ENCODE measurements at places on chromosomes 3 and 15.

DNA sequence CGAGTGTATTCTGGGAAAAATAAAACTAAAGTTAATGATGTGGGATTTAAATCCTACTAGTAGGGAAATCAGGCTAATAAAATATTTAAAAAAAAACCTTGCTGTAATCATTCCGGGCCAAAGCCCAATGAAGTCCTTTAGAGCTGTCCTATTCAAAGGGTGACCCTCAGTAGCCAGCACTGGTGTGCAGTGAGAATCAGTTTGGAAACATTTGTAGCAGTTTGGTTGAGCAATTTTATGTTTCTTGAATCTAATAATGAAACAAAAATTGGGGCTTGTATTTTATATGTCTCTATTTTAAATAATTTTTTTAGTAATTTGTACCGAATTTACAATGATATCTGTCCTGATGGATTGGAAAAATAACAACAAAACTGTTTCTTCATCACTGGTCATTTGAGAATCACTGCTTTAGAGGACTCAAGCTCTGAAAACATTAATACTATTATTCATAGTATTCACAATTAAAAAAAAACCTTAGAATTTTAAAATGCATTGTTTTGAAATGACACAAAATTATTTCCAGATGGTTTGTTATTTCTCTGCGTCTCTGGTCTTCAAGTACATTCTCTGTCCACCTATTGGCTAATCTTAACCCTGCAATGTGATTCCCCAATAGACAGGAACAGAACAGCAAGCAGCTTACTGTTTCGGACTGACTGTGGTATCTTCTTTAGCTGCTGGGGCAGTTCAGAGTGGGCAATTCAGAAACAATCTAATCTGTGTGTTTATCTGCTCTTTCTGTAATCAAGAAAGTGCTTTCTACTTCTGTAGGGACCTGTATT, 71.2 kb downstream of the OTOL1 start:
- DNase-seq: no peak

GRCh38 chr3:134406331-134407238, 32.3 kb upstream of the AMOTL2 start:
- peak; percentile 68 for DNase-seq

DNA sequence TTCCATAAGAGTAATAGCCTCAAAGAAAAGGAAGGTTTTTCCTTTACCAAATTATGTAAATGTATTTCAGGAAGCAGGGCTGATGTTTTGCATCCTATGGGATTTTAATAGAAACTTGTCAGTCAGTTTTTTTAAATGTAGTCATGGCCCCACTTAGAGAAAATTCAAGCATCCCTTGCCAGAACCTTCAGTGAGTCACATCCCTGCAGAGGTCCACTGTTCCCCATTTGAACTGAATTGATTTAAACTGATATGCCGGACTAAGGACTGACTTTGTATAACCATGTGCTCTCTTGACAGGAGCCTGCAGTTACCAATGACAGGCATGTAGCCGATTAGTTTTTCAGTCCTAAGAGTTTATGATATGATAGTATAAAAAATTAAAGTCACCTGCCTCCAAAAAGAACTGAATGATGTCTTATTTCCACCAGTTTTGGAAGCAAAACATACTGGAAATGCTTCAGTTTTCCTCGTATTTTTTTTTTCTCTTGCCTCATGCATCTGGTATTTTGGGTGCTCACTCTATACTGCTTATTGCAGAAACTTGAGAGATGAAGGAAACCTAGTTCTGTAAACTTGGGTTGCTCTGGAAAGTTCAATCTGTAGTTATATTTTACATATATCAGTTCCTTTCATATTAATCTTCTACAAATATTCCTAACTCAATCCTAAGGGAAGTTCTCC, 30.7 kb downstream of the LRTM1 start:
- no peak for DNase-seq

GRCh38 chr15:55546718-55547117, 38.7 kb upstream of the DNAAF4 start:
- no peak for DNase-seq

- no peak for DNase-seq
Measured at GRCh38 chr3:140010391-140010790, 75.4 kb downstream of the CLSTN2 start.

DNA sequence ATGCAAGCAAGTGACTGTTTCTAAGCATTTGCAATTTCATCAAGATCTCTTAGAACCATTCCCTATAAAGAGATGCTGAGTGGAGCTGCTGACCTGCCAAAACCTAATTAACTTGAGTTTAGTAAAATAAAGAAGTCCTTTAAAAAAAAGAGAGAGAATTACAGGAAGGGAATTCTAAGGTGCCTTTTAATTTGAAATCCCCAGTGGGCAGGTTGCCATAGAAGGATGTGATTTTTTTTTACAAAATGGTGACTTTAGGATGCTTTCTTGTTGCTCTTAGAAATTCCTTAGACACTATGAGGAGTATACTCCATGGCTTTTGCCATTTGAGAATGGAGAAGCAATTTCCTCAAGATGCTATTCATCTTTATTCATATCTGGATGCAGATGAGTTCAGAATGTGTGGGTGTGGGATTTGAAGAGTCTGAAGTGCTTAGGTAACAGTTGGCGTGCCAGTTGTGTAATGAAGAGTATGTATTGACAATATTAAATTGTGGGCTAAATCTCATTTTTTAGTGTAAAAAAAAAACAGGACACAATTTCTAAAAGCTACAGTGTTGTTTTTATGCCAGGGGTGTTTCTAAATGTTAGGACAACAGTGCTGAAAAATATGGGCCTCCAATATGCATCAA, 13.6 kb downstream of the LRRC3B start:
- DNase-seq: no peak

DNA sequence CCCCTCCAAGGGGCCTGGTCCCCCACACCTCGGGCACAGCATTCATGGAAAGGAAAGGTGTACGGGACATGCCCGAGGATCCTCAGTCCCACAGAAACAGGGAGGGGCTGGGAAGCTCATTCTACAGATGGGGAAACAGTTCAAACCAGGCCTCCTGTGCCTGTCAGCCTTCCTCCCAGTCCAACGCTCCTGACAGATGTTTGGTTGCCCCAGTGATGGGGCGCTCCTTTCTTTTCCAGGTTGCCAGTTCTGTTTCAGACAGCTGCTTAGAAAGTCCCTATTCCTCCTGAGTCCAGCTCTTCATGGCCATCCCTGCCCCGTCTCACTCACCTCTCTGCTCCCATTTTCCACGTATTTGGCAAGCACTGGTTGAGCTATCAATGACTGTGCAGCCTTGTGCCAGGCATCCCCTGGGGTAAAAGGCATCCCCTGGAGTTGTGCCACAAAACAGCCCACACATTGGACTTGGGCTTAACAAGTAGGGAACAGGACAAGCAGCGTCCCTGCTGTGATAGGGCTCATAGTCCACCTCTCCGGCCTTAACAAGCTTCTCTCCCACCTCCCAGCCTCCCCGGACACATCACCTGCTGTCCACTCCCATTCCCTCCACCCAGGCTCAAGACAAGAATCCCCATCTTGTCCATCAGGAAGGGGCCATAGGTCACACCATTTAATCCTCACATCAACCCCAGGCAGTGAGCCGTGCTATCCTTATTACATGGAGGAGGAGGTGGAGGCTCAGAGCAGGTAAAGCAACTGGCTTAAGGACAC, 6.6 kb downstream of the OXTR start:
- DNase-seq: no peak

DNA sequence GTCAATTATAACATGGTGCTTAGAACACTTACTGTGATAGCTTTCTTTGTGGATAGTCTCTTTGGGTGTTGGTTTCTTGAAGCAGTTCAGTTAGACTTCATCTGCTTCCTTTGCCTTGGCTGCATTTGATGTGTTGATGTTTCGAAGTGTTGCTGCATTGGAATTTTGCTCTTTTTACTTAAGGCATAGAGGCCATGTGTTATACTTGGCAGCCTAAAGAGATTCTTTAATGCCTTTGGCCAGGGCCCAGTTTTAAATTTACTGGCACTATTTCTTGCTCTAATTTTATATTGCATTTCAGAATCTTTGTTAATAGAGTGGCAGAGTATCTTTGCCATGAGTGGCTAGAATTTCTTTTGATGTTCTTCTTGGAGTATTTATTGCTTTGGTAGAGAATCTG, 21.2 kb downstream of the NR1D2 start:
- no peak for DNase-seq

GRCh38 chr15:52078876-52079700, 33.5 kb downstream of the BCL2L10 start:
- DNase-seq: peak; percentile 62

GRCh38 chr15:35308802-35309201, 223.7 kb upstream of the NANOGP8 start:
- DNase-seq: peak; percentile 94

DNA sequence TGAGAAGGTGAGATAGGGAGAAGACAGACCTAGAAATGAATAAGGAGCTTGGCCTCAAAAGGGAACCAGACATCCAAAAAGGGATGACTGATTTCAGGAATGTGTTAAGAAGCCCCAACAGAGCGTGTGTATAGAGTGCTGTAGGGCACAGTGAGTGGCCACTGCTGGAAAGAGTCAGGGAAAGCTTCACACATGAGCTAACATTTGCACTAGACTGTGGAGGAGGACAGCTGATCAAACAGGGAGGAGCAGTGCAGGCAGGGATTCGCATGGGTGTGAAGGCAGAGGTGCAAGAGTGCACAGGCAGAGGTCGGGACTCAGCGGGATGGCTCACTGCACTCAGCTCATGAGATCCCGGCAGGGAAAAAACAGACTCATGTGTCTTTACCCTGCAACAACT, 61.8 kb downstream of the NPTN start:
- no peak for DNase-seq

DNA sequence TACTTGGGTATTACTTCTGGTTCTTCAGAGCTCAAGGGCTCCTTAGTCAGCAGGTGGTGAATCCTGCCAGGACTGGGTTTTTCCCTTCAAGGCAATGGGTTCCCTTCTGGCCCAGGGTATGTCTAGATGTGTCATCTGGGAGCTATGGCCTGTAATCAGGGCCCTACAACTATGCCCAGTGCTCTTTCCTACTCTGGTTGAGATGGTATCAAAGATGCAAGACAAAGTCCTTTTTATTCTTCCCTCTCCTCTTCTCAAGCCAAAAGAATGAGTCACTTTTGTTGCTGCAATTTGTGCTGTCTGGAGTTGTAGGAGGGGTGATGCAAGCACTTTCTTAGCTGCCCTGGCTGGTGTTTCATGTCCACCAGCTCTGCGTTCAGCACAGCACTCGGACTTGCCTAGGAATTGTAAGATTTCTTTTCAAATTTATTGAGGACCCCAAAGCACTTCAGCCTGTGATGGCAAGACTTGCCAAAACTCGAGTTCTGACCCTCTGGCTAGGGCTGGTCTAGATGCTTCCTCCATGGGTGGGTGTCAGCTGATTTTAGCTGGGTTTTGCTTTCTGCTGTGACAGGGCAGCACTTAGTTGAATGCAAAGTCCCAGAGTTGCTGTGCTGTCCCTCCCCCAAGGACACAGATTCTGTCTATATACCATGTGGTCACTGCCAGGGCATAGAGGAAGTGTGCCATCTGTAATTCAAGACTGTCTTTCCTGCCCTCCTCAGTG, 129.2 kb upstream of the CBLB start:
- DNase-seq: no peak

GRCh38 chr15:60372227-60372626, 25.6 kb downstream of the ANXA2 start:
- no peak for DNase-seq

DNA sequence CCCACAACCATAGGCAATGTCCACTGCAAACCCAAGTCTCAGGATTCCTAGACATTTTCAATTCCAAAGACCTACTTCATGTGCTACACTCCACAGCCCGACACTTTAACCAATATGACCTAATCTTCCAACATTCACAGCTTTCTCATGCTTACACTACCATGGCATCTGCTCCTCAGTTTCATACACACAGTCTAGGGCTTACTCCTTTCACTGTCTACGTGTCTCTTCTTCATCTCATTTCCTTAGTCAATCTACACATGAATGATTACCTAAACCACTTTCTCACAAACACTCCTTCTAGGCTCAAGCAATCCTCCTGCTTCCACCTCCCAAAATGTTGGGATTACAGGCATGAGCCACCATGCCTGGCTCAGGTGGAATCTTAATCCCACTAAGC, 106.3 kb downstream of the STAG1 start:
- no peak for DNase-seq
